NCI-H345 (cell line): ENCODE measurements at places on chromosomes 13 and 19.
A peak's percentile ranks its signal among the peaks of the same experiment; 100 is the strongest.

DNA sequence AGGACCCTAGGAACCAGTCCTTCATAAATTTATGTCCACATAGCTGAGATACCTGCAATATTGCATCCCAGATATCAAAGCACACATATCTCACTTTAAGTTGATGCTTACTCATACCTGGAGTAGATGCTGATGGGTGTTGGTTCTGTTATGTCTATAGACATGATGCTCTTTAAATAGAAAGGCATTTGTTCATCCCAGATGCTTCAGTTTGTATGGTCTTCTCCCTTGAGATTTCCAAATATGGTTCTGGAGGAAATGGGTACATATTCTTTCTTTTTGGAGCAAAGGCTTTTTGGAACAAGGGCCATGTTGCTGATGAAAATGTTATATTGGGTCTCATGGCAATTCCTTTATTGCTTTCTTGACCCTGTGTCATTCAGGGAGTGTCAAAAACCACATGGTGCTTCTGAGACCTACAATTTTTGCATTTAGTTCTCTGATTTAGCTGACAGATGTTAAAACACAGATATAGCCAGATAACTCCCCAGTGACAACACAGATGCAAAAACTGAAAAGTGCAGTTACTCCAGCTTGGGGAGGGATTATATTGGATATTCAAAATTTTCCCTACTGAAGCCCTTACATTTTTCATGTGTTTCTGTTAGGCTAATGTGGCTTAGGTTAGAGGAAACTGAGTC lies 211.4 kb downstream of the KCNRG start:
- no peak for DNase-seq

DNA sequence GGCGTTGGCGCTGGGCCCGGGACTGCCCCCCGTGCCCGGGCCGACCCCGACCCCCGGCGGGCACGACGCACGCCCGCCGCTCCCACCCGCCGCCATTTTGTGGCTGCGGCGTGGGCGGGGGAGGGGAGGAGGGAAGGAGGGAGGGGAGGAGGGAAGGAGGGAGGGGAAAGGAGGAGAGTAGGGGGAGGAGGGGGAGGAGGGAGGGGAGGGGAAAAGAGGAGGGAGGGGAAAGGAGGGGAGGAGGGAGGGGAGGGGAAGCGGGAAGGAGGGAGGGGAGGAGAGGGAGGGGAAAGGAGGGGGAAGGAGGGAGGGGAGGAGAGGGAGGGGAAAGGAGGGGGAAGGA lies at the start of gene BTBD2:
BTBD2 (minus strand) TSS at position 107 of the 343 bp plus-strand sequence; CDS start at position 96, 11 bp downstream.
- peak; percentile 73 for DNase-seq

DNA sequence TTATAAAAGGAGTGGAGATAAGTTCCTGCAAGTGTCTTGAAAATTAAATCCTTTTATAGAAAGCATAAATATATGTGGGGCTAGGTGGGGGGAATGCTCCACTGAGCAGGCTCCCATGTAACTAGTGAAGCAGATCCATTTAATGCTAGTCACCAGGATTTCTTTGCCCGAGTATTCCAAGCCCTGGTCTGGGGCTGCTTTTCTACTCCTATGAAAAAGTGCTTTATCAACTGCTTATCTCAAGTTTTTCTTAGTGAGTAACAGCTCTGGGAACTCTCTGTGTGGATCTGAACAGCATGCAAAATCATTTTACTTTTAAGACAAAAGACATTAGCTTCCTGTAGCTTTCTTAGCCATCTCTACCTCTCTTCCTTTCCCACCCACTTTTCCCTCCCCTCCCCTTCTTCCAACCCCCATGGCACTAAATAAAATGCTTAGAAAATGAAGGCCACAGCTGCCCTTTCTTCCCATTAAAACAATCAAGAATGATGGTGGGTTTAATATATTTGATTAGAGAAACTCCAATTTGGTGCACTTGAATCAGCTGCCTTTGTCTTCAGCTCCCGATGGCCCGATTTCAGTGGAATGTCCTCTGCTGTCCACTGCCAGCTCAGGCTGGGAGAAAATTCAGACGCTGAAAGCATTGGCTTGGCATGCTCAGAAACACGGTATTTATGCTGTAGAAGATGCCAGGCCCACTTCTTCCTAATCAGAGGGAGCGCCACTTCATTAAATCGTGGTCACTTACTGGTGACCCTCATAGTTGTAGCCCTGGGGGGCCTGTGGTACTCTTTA lies 475.1 kb downstream of the FOXO1 start:
- DNase-seq = no peak

GRCh38 chr19:9848060-9848459 lies 12.9 kb downstream of the PIN1 start:
- DNase-seq = no peak

- no peak for DNase-seq
Measured at GRCh38 chr13:111657013-111657412, 336.6 kb downstream of the TEX29 start.
